NK-92 treated with Interleukin-12 subunit alpha and Interleukin-12 subunit beta, amount 100 ng/mL, for 24 hours (cell line): ENCODE measurements at places on chromosomes 13 and 19.

DNA sequence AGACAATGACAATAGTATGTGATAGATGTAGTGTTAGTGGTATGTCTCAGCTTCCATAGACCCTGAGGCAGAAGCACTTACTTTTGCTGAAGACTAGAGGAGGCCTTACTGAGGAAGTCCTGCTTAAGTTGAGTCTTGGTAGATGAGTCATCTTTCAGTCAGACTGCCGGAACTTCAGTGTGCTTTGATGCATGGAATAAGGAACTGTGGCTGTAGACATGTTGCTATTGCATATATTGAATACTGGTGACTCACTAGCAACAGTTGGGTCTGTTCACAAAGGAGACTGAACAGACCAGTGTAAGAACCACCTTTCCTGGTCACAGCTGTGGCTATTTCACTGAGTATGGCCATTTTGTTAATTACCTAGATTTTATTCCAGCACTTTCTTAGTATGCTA, 1000.6 kb downstream of the OLFM4 start:
- DNase-seq, result no peak

DNA sequence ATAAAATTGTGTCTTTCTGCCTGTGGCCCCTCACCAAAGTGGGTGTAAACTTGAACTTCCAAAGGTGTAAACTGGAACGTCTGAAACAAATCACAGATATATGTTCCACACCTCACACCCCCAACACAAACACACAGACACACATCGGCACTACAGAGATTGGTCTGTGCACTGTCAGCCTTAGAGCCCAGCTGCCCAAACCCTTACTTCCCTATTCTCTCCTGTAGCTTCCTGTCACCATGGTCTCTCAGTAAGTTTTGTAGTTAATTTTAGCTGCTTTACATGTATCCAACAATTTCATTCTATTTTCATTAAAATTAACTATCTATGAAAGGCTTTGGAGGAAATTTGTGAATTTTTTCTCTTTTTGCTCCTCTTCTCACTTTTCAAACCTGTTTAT, 5.4 kb downstream of the TM9SF2 start:
- DNase-seq, result no peak

DNA sequence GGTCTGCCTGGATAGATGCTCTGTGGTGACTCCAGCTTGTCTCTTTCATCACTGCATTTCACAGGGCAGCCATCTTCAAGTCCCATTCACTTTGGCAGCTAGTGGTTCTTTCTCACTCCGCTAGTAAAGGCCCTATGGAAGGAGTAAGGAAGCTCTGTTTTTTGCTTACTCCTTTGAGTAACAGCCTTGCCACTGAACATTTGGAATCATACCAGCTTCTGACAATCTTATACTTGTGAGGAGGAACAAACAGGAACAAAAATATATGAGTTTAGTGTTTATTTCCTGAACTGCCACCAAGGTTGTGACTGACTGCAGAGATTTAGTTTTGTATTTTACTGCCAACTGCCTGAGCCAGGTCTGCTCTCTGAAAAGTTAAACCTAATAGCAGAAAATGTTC, 38.7 kb downstream of the KCTD4 start:
- DNase-seq, result no peak

- DNase-seq, result peak; percentile 8
Measured at GRCh38 chr13:29362849-29363604, 232.5 kb downstream of the SLC7A1 start.

- peak; percentile 51 for DNase-seq
Measured at GRCh38 chr19:29620931-29621351, 14.9 kb downstream of the POP4 start.

DNA sequence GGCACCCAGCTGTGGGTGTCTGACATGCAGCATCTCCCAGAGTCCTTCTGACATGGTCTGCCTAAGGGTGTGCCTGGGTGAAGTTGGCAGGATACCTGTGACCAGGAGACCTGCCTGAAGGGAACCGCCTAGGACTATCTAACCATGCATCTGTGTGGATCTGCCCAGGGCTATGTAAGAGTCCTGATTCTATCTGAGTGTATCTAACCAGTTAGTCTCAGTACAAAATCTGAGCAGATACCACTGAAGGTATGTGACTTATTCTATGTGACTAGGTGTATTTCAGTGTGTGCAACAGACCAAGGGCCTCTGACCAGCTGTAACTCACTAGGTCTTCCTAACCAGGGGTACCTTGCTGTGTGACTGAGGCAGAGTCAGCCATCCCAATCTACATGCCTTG, 28.2 kb upstream of the FBL start:
- DNase-seq, result no peak

GRCh38 chr19:44848812-44849447, 2.8 kb downstream of the NECTIN2 start:
- no peak for DNase-seq
